Omental fat pad (tissue), 4 donors: ENCODE measurements at places on chromosomes 7 and 10. TPM values are rescaled to one million over a fixed set of nuclear protein-coding genes. Genes with fewer than 3 reads are reported as not detected.

The TMEM176B gene
- 91.0 TPM for total RNA-seq

The POMZP3 gene
- 6.7 TPM for total RNA-seq

GRCh38 chr10:6787091-6787490 is 207.0 kb upstream of the PRKCQ start:
- DNase-seq, result no peak

DNA sequence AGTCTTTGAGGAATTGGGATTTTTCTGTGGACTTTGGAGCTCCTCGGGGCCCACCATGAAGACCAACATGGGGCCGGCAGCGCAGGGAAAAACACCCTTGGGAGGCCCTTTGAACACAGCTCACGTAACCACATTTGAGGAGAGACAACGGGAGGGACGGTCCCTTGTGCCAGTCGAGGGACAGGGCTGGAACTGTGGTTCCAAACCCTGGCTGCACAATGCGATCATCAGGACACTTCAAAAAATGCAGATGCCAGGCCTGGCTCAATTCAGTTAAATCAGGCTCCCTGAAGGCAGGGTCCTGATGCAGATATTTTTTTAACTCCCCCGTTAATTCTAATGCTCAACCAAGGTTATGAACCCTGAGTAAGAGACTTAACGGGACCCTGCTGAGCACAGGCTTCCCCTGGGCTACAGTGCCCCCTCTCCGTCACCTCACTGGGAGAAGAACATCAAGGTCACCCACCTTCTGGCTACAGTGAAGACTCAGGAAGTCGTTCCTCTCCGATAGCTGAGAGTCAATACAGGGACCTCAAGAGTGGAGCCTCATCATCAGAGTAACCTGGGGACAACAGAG is 30.4 kb downstream of the LYZL1 start:
- no peak for DNase-seq

GRCh38 chr7:103524042-103524907 is 78.3 kb upstream of the SLC26A5 start:
- no peak for DNase-seq
